ENCODE measurements at places on chromosomes 4 and X.
A peak's percentile ranks its signal among the peaks of the same experiment; 100 is the strongest.

GRCh38 chr4:19982556-19982955, 269.1 kb upstream of the SLIT2 start:
- DNase-seq, result no peak

- DNase-seq, result no peak
Measured at GRCh38 chr4:42519803-42520417, 122.6 kb downstream of the SHISA3 start.

GRCh38 chr4:89216866-89217265, 90.7 kb downstream of the GPRIN3 start:
- DNase-seq, result no peak

- DNase-seq, result no peak
Measured at GRCh38 chr4:25743971-25744370, 88.3 kb downstream of the SLC34A2 start.

DNA sequence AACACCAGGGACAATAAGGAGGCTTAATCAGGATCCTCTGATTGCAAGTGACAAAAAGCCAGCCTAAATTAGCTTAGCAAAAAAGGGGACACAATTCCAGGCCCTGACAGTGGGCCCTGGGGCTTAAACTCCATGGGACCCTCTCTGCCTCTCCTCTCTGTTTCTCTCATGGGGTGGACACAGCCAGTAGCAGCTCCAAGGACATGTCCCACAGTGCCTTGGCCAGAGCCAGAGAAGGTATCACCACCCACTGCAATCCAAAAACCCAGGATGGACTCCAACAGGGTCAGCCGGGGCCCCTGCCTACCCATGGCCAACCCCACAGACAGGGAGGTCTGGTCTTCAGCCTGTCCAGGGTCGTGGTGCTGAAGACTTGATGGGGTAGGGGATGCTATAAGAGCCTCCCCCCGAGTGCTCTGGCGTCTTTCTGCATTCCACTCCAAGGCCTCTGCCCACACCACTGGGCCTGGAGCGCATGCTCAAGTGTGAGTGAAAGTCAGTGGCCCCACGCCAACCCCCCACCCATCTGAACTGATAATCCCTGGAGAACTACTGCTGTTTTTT, 19.7 kb upstream of the PPP2R2C start:
- peak; percentile 15 for DNase-seq

DNA sequence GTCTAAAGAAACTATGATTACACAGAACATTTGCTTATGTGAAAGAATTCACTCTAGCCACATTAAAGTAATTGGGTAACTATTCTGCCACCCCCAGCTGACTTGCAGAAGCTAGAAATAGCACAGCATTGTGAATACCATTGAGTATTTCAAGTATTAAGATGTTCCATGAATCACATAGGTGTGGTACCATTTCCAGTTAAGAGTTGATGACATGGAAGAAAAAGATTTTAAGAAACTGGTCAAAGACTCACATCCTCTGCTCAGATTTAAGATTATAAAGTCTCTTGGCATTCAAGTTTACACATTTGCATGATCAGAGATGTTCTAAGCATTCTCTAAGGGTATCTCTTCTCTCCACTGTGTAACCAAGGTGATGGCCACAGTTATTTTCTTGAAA, 287.5 kb downstream of the CAMK2D start:
- no peak for DNase-seq

DNA sequence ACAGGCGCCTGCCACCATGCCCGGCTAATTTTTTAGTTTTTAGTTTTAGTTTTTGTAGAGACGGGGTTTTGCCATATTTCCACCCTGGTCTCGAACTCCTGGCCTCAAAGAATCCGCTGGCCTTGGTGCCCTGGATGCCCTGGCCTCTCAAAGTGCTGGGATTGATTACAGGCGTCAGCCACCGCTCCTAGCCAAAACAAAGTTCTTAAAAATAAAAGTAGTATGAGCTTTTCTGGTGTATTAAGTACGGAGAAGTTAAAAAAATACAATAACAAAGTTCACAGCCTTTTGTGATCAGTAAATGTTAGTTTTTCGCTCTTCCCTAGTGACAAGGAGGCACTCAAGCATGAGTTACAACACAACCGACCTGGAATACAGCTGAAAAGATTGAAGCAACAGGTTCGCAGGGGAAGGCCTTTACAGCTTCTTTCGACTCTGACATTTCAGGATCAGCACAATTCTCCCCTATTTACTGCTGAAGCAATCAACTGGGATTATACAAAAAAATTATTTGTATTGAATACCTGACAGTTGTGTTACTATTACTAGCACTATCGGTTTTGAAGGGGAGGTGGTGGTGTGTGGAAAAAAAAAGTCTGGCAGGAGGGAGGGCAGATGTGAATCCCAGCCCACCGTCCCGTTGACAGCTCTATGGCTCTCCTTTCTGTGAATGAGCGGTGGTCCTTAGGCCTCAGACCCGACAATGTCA, 893 bp upstream of the METAP1 start:
- no peak for DNase-seq

- no peak for DNase-seq
Measured at GRCh38 chr4:6198278-6198677, 2.1 kb downstream of the JAKMIP1 start.

GRCh38 chr4:2696423-2696822, 59.7 kb downstream of the TNIP2 start:
- no peak for DNase-seq

DNA sequence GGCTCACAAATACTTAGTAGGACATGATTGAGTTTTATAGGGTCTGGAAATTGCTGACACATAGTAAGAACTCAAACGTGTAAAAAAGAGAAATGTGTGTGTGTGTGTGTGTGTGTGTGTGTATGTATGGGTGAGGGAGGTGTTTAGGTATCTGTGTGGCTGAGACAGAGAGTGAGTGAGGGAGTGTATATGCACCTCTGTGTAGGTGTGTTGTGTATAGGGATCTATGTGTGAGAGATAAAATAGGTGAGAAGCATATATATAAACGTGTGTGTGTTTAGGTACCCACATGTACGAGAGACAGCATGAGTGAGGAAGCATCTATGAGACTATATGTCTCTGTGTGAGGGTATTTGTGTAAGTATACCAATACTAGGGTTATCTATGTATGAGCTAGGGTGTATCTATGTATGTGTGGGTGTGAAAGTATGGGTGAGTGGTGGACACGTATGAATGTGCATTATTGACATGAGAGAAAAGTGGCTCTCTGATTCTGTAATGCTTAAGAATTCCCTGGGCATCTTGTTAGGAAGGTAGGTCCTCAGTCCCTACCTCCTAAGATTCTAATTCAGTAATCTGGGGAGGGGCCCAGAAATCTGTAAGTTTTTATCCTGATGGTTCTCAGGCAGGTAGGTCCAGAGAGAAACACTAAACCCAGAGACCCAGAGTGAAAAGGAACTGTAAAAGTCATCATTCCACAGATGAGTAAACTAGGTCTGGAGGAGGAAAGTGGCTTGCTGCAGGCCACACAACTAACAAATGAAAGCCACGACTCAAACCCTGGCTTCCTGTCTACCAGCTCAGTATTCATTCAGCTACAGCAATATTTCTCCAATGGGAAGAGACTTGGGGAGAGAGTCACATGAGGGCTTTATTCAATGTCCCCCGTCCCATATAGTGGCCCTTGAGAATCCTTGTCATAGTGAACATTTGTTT, 237.0 kb downstream of the IDS start:
- DNase-seq, result no peak

DNA sequence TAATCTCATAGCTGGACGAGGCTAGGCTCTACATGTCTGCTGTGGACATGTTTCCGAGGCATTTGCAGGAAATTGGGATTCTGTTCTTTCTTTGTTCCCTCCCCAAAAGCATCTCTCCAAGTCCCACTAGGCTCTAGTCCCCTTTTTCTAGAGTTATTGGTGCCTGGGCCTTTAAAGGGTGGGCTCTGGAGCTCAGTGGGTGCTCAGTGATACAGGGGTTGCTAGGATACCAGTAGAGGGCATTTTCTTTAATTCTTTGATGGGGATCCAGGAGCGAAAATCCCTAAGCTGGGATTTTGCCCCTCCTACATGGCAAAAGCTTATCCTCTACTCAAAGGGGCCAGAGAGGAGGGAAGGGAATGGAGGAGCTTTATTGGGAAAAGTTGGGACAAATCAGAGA, 34.2 kb downstream of the ARHGEF9 start:
- DNase-seq, result no peak

GRCh38 chrX:19879181-19879580, 8.2 kb downstream of the SH3KBP1 start:
- DNase-seq, result no peak

GRCh38 chr4:157114671-157115070, 38.7 kb downstream of the GLRB start:
- DNase-seq, result no peak

DNA sequence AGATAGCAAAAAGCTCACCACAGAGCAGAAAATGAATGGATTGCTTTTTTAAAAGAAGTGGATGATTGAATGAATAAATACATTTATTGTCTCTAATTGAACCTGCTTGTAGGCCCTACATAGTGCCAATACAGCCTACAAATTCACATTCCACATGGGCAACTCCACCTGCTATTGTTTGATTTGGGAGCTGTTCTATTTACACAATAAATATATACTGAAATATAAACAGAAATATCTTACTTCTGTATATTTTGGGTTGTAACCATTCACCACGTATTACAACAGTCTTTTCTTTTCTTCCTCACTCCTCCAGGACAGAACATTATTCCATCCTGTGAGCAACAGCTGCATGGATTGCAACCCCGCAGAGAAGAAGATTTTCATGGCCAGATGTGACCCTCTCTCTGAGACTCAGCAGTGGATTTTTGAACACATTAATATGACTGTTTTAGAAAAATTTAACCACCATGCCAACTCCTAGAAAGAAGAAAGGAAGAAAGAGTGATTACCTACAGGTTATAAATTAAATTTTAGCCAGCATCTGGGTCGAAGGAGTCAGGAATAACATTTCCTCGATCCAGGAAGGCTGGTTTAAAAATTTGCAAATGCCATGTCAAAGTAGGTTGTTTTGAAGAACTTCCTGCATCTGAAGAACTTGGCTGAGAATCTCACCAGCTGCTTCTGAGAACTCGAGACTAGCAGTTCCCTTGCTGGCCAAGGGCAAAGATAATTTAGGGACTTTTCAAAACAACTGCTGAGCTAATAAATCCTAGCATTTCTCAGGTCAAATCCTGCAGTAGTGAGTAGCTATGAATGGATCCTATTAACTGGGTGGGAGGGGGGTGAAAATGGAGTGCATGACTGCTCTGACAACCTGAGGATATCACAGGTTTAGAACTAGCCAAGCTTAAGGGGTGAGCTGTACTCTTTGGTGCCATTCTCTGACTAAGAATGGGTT, 128.7 kb upstream of the GALNT7 start:
- no peak for DNase-seq

DNA sequence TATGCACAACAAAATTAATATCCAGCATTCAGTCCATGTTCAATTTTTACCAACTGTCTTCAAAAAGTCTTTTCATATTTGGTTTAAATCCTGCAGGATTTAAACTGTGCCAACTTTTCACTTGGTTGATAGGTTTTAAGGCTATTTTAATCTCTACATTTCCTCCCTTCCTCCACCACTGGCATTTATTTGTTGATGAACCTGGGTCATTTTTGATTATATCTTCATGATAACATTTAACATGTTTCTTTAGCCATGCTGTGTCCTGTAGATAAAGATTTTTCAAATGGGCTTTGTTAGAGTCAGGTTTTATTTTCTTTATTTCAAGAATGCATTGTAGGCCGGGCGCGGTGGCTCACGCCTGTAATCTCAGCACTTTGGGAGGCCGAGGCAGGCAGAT, 216.4 kb downstream of the ARHGAP10 start:
- no peak for DNase-seq

- peak; percentile 45 for DNase-seq
Measured at GRCh38 chrX:86171366-86171765, 23.1 kb downstream of the DACH2 start.

DNA sequence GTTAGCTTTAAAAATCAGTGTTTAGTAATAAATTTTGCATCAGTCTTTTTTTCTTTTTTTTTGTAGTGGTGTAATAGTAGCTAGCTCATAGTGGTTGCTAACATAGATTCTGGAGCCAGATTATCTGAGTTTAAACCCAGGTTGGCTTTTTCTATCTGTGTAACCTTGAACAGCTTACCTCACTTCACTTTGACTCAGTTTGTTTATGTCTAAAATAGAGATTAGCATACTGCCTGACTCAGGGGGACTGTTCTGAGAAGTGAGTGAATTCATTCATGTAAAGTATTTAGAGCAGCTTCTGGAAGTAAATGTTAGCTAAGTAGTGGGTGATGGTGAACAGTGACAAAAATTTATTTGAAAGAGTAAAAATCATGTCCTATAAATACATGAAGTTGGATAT, 32.9 kb downstream of the CPEB2 start:
- DNase-seq, result no peak

DNA sequence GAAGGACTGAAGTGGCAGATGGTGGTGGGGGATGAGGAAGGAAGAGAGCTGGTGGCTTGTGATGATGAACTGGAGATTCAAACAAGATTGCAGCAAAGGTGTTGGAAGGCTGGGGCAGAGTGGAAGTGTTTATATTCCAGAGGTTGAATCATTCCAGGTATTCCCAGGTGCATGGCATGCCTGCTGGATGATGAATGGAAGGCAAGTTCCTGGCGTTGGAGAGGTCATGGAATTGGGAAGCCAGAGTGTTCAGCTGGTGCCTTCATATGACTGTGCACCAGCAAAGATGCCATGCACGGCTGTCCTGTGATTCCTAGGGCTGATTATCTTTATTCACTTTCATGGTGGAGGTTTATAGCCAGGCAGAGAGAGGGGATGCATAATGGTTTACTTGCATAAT, 135.8 kb upstream of the PUDP start:
- DNase-seq, result no peak

DNA sequence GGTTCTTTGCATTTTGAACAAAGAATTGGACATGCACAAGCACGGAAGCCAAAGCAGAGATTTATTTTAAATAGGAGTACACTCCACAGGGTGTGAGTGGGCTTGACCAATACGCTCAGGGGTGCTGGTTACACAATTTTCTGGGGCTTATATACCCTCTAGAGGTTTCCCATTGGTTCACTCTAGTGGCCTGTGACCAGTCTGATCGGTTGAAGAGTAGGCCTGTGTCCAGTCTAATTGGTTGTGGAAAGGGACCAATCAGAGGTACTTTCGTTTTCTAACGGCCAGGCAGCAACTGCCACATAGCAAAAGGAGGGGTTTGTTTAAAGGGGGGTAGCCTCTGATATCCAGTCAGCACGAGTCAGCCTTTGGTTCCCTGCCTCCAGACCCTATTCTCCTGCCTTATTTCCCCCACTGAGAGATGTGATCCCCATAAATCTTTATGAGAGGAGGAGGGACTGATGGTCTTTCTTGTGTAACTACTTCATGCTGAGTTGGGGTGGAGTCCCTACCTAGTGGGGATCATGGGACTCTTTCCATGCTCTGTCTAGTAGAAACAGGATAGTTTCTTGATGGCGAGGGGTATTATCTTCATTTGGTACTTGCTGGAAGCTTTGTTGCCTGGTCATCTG, 11.3 kb upstream of the AREG start:
- no peak for DNase-seq

GRCh38 chrX:114152130-114152529, 431.8 kb upstream of the HTR2C start:
- no peak for DNase-seq

Data from H9 (cell line).